ENCODE measurements at places on chromosomes 5 and 9.

DNA sequence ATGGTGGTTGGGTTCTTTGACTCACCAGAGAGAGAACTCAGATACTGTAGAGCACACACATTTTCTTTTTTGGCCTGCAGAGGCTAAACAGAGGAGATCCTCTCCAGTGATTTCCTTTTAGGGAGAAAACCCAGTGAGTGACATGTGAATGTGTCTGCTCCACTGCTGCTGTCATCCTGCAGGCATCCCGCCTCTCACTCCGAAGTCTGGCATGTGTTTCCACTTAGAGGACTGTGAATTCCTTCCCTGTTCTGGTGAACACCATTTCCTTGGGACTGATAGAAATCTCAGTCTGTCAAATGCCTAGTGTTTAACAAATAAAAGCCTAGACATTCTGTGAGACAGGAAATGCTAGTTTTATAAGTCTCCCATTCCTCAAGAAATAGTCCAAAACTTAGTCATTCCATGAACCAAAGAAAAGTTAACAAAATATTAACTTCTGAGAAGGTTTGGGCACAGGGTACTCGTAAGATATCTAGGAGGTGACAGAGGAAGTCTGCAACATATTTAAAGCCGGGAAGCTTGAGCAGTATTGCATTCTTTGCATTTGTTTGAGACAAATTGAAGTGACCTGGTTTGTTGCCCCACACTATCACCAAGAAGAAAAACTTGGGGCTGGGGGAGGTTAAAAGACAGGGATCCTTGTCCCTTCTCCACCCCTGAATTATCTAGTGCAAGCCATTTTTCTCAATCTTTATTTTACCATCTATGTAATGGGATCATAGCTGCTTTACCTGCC lies 74.9 kb upstream of the NIPAL4 start:
- no peak overlapping the region for H3K4me3 ChIP-seq
- no peaks in the 10 kb centered on the region for H3K27me3 ChIP-seq
- H3K27ac ChIP-seq = no peak overlapping the region
- H3K36me3 ChIP-seq = peaks cover 80% of the 10 kb centered on the region

DNA sequence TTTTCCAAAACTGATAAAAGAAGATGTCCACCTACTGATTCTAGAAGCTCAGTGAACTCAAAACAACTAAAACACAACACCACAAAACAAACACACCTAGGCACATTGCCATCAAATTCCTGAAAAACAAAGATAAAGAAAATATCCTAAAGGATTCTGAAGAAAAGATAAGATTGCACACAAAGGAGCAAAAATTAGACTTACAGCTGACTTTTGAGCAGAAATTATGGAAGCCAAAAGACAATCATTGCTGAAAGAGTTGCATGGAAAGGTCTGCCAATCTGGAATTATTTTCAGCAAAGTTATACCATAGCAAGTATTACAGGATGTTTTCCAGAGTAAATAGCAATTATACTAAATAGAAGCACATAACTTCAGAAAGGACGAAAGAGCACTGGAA lies 128.2 kb upstream of the IRX2 start:
- H3K4me1 ChIP-seq = no peaks in the 10 kb centered on the region
- H3K27ac ChIP-seq = no peak overlapping the region
- H3K36me3 ChIP-seq = no peaks in the 10 kb centered on the region

DNA sequence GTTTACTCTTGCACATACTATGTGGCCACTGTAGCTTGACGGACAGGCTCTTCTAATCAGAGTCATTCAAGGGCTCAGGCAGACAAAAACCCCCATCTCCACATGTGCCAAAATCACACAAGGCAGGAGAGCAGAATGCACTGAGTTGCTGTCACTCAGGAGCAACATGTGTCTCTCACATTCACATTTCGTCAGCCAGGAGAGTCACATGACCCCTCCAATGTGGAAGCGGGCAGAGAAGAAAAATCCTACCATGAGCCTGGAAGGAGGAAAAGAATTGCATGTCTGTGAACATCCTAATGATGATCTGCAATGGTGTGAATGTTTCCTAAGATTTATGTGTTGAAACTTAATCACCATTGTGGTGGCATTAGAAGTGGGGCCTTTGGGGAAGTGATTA lies 69.9 kb upstream of the MSX2 start:
- H3K4me1 ChIP-seq = no peaks in the 10 kb centered on the region
- no peak overlapping the region for H3K4me3 ChIP-seq
- H3K36me3 ChIP-seq = no peaks in the 10 kb centered on the region
- DNase-seq = no peak
- no peak overlapping the region for H3K27ac ChIP-seq
- H3K27me3 ChIP-seq = no peaks in the 10 kb centered on the region

DNA sequence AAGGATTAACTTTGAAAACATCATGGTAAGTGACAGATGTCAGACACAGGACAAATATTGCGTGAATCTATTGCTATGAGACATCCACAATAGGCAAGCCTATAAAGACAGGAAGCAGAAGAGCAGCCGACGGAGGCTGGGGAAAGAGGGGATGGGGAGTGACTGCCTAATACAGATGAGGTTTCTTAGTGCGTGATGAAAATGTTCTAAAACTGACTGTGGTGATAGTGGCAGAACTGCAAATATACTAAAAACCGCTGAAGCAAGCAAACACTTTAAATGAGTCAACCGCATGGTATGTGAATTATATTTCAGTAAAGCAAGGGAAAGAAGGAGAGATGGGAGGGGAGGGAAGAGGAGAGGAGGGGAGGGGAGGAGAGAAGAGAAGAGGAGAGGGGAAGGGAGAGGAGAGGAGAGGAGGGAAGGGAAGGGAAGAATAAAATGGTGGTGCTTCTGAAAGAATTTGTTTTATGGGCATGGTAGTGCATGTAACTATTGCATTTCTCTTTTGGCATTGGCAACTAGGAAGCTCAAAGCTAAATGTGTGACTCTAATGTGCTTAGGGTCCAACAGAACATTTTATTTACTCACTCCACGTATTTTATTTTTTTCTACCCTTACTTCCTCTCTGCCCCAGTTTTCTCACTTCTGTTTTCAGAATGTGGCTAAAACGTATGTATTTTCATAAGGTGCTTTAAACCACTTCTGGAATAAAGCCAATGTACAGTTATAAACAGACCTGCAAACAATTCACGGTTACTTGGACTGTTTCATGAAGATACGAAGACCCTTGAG lies 21.3 kb downstream of the AKNA start:
- no peaks in the 10 kb centered on the region for H3K27me3 ChIP-seq
- no peak for DNase-seq
- peaks cover 11% of the 10 kb centered on the region for H3K36me3 ChIP-seq
- H3K4me1 ChIP-seq = peaks cover 15% of the 10 kb centered on the region

DNA sequence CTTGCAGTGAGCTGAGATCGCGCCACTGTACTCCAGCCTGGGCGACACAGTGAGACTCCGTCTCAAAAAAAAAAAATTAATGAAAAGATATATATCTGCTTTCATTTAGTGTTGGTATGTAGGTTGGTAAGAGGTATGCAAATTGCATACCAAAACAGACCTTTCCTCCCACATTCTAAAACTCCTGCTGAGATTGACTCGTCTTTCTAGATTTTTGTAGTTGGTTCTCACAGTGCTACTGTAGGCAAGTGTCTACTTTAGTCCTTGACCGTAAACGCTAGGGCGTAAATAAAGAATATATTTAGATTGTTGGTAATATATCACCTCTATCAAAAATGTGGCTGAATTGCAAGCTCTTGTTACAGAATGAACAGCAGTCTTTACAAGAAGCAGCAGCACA lies 445.9 kb downstream of the CHSY3 start:
- DNase-seq = no peak
- H3K27ac ChIP-seq = no peak overlapping the region
- H3K4me1 ChIP-seq = no peaks in the 10 kb centered on the region

GRCh38 chr9:94443032-94443722 lies 111.7 kb upstream of the PCAT7 start:
- H3K27ac ChIP-seq = peak overlapping the region; percentile 33
- H3K4me1 ChIP-seq = peaks cover 8% of the 10 kb centered on the region
- H3K36me3 ChIP-seq = peaks cover 85% of the 10 kb centered on the region
- no peaks in the 10 kb centered on the region for H3K27me3 ChIP-seq
- no peak for DNase-seq

GRCh38 chr9:77892955-77893514 lies 138.6 kb downstream of the GNAQ start:
- H3K27ac ChIP-seq = no peak overlapping the region
- peaks cover 5% of the 10 kb centered on the region for H3K4me1 ChIP-seq
- no peak for DNase-seq
- peaks cover 7% of the 10 kb centered on the region for H3K36me3 ChIP-seq
- H3K27me3 ChIP-seq = no peaks in the 10 kb centered on the region
- H3K4me3 ChIP-seq = no peak overlapping the region

GRCh38 chr9:76101075-76101474 lies 210.6 kb downstream of the PCSK5 start:
- peaks cover 12% of the 10 kb centered on the region for H3K36me3 ChIP-seq
- no peak for DNase-seq
- no peak overlapping the region for H3K27ac ChIP-seq
- no peaks in the 10 kb centered on the region for H3K4me1 ChIP-seq

- no peak overlapping the region for H3K4me3 ChIP-seq
- no peaks in the 10 kb centered on the region for H3K4me1 ChIP-seq
- no peaks in the 10 kb centered on the region for H3K27me3 ChIP-seq
- H3K36me3 ChIP-seq = no peaks in the 10 kb centered on the region
- H3K27ac ChIP-seq = no peak overlapping the region
Observed at GRCh38 chr5:161411156-161411555, 135.4 kb downstream of the GABRB2 start.

DNA sequence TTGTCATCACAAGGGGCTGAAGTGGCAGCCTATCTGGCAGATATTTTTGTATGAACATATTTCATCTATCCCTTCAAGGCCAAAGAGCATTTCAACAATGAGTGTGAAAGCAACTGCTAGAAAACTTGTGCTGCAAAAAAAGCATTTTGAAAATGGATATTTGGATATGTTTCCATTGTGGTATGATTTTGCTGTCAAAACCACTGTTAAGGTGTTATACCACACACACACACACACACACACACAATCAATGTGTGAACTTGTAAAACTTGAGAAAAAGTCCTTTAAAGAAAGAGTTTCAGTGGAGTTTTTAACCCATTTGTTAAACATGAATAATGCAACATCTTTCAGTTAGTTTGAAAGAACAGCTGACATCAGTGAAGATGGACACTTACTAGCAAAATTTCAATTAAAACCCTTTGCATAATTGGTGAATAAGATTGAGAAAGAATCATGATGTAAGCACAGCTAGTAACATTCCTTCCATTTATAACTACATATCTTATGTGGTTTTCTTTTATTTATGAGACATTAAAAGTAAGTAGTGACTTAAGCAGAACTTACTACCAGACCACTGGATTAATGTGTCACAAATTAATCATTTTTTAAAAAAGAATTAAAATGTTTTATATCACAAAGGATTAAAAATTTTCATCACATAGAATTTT lies 182.6 kb upstream of the GNA14 start:
- no peak for DNase-seq
- H3K27ac ChIP-seq = no peak overlapping the region
- peaks cover 2% of the 10 kb centered on the region for H3K4me1 ChIP-seq

All from neuronal stem cell (in vitro differentiated cells).